ENCODE measurements at places on chromosomes 1 and 21. TPM values are rescaled to one million over a fixed set of nuclear protein-coding genes. Genes with fewer than 3 reads are reported as not detected.

- peak; percentile 17 for ATAC-seq
Observed at GRCh38 chr1:41661428-41662060, 177.1 kb upstream of the EDN2 start.

DNA sequence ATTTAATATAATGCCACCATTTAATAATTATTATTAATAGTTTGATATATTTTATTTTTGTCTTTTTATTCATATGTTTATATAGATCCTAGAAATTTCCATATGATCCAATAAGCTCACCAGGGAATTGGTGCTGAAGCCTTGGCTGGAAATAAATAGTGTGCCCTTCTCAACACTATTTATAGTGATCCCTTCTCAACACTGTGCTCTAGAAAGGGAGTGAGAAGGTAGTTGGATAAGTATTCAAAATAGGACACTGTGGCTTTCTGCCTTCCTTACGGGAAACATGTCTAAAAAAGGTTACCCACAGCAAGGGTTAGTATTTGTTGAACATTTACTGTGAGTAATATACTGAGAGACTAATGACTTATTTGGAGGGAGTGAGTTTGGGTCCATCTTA, 496.1 kb downstream of the NEGR1 start:
- no peak for ATAC-seq

LCE1D gene
- total RNA-seq = not detected

C1orf185 gene
- not detected for total RNA-seq

SLAMF8 gene
- 0.80 TPM for total RNA-seq

GRCh38 chr21:33924766-33925100, 9.1 kb upstream of the ATP5PO start:
- peak; percentile 62 for ATAC-seq

DNA sequence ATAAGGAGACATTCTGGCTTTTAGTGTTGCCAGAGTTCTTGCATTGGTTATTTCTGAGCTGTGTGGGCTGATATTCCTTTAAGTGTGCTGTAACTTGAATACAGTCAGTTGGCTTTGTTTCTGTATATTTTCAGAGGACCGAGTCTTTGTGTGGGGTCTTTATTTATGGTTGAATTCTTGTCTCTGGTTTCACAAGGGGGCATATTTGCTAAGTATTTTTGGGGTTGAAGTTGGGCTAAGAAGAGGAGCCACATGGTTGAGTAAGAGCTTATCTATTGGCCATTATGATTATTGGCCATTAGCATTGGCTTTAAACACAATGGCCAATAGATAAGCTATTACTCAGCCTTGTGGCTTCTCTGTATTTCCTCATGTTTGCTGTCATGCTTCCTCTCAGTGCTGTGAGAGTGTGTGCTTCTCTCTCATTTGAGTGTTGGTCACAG, 26.3 kb upstream of the PTGFR start:
- no peak for ATAC-seq

FCMR gene
- 2.9 TPM for total RNA-seq

DNA sequence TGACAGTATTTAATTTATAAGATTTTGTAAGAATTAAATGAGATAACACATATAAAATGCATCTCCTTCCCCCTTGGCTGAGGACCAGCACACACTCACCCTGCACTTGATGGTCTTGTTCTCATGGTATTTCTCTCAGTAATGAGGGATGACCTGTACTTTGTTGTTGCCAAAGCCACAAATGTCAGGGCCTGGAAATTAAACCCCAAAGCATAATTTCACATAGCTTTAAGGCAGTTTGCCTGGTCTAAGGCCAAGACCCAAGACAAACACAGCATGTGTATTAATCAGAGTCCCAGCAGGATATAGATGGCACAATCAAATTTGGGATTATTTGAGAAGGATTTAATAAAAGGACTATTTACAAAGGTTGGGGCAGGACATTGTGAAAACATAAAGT, 48.6 kb upstream of the EPS15 start:
- ATAC-seq = no peak

FLVCR1 gene
- total RNA-seq = 5.0 TPM

DNA sequence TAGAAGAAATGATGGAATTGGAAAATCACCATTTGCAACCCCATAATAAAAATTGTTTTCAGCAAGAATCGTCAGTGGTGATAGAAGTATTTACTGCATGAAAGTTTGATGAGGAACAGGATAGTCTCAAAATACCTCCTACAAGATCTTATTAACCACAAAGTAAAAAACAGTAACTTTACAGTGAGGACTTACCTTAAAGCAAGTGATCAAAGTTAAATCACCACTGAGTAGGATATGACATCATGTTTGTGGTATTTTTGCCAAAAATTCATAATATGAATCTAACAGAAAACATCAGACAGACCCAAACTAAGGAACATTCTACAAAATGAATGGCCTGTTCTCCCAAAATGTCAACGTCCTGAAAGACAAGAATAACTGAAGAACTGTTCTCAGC, 19.9 kb downstream of the ALDH9A1 start:
- ATAC-seq = no peak

GRCh38 chr21:34570313-34570712, 44.6 kb downstream of the RCAN1 start:
- no peak for ATAC-seq

DNA sequence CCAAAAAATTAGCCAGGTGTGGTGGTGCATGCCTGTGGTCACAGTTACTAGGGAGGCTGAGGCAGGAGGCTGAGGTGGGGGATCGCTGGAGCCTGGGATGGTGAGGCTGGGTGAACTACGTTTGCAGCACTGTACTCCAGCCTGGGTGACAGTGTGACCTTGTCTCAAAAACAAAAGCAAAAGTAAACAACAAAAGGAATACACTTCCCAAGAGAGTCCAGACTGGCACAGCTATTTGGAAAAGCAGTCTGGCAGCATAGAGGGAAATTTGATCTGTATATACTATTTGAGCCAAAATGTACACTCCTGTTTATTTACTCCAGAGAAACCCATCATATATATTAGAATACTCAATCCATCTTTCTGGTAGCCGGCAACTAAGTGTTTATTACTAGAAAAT, 107.0 kb upstream of the HMCN1 start:
- ATAC-seq = no peak

TSHB gene
- not detected for total RNA-seq

- ATAC-seq = no peak
Observed at GRCh38 chr1:51354416-51354815, 24.1 kb upstream of the TTC39A start.

DNA sequence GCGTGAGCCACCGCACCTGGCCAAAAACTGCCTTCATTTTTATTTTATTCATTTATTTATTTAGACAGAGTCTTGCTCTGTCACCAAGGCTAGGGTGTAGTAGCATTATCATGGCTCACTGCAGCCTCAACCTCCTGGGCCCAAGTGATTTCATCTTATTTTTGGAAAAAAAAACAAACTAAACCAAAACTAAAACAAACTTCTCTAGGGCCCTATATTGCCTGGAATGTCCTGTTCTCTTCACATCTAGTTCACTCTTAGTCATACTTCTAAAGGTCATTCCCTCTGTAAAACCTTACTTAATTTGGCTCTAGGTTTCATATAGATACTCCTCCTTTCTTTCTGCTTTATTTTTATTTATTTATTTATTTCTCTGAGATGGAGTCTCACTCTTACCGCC, 15.6 kb downstream of the RPS27 start:
- no peak for ATAC-seq

DNA sequence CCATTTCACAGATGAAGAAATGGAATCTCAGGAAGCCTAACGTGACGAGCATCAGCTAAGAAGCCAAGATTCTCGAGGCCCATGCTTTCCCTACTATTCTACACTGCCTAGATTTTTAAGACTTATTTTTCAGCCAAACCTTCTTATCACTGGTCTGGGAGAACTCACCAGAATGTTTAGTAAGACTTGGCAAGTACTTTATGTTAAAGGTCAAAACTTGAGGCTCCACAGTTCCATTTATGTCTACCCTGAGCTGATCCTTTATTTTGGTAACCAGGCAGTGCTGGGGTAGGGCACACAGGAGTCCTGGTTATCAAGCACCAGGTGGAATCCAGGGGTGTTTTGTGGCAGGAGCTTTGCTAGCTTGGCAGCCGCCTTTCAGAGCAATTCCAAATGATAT, 16.8 kb downstream of the PLXNA2 start:
- ATAC-seq = no peak

DNA sequence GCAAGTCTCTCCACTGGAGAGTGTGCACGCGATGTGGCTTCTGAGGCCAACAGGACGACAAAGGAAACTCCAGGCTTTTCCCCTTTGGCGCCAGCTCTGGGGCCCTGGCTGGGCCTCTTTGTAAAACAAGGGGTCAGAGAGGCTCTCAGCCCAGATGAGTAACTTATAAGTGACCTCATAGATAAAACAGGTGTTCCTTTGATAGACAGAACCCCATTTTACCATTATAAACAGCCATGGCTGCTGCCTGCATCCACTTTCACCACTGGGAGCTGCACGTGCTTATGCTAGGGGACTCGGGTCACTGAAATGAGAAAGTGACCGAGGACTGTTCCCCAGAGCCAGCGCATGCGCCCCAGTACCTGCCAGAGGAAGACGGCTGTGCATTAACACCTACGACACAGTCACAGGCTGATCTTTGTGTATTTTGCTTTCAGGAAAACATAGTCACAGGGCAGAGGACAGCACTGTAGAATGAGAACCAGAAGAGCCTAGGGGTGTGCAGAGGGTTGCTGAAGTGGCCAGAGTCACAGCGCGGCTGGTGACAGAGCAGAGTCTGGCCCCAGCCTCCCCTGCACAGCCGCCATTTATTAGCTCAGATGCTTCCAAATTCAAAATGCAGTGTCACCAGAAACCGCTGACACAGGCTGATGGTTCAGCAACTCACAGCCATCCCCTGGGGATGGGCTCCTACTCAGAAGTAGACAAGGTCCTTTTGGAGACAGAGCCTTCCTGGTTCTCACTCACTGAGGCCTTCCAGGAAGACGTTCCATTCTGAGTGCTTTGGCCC, 12.7 kb downstream of the RNF207 start:
- no peak for ATAC-seq

- peak; percentile 29 for ATAC-seq
Observed at GRCh38 chr1:8443558-8444194, 125.8 kb downstream of the SLC45A1 start.

GRCh38 chr21:18274370-18274769, 29.7 kb downstream of the CHODL start:
- ATAC-seq = no peak

TMEM52 gene
- 0.32 TPM for total RNA-seq

GRCh38 chr1:114499478-114499877, 11.5 kb downstream of the TRIM33 start:
- no peak for ATAC-seq

GRCh38 chr1:27074175-27074780, 61.6 kb upstream of the TENT5B start:
- ATAC-seq = no peak

GRCh38 chr1:215400741-215401140, 166.4 kb upstream of the KCTD3 start:
- ATAC-seq = no peak

DNA sequence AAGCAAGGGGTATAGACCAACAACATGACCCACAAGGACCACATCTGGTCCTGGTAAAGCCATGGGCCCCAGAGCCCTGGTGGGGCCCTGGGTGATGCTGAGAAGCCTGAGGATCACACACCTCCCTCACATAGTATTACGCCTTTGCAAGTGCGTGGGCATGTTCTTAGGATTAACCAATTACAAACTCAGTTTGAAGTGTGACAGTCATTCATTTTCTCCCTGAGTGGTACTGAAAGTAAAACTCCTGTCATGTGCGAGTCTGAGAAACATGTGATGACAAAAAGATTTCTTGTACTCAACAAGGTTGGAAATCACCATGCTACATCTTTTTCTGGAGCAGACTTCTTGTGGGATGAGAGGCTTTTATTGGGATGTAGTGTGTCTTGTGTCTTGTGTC, 315.3 kb upstream of the DUSP10 start:
- no peak for ATAC-seq

TTC39A gene
- 32.6 TPM for total RNA-seq

GRCh38 chr1:20339811-20340457, 49.3 kb downstream of the VWA5B1 start:
- ATAC-seq = no peak

TSPAN1 gene
- total RNA-seq = 4.7 TPM

- no peak for ATAC-seq
Observed at GRCh38 chr1:235138821-235139220, 10.2 kb upstream of the TOMM20 start.

GRCh38 chr1:234989019-234989418, 139.6 kb downstream of the TOMM20 start:
- no peak for ATAC-seq

DNA sequence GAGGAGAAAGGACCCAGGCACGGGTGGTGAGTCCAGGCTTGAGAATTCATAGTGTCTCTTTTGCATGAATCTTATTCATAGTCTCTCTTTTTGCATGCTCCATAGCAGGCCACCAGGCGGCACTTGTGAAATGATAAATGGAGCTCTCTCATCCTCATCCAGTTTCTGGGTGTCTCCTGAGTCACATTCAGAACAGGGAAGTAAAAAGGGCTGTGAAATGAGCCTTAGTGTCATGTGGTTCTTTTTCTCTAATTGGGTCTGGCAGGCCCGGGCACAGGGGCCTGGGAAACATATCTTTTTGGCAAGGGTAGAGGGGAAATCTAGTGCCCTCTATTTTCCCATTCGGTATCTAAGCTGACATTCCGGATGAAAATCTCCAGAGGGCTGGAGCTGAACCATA, 19.1 kb upstream of the NCF2 start:
- peak; percentile 90 for ATAC-seq

DNA sequence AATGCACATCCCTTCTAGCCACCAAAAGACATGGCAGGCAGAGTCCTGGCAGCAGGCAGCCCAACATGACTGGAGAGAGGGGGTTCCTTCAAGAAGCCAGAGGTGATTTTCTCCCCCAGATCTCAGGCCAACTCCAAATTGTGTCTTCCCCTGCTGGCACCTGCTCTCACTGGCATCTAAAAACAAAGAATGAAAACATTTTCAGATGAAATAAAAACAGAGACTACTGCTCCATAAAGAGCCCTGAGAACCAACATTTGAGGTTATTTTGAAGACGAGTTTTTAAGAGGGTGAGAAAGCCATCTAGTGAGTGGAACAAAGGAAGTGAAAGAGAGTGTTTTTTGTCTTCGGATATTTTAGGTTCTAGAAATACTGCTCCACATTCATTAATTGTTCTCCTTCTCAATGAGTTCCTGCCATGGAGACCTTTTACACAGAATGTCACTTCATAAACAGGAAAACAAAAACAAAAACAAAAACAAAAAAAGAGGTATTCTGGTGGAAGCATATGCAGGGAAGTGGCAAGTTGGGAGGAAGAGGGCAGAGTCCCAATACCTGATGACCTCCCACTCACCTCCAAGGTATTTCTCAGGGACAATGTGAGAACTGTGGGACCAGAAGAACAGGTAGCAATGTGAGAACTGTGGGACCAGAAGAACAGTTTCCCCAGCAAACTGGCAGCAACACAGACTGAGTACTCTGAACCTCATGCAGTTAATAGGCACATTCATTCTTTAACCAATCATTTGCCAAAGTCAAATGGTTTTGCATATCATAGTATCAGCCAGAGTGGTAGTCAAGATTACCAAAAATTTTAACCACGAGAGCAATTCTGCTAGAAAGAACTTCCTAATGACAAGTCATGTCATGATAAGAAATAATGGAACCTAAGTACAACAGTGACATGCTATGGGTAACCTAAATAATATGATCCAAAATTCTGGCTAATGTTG, 50.0 kb downstream of the KIAA0319L start:
- peak; percentile 56 for ATAC-seq

Data from esophagus mucosa (tissue), 1 donor.